ENCODE measurements at places on chromosomes 11 and 22. TPM values are rescaled to one million over a fixed set of nuclear protein-coding genes. Genes with fewer than 3 reads are reported as not detected.

The KDM4E gene
- total RNA-seq, result not detected

The HINFP gene
- 10.9 TPM for total RNA-seq

The APOA1 gene
- 1.1 TPM for total RNA-seq

The P2RX3 gene
- total RNA-seq, result not detected

Measured in smooth muscle cell of the coronary artery (primary cell).